WTC11 (cell line): ENCODE measurements at places on chromosomes 12 and 14. TPM values are rescaled to one million over a fixed set of nuclear protein-coding genes. Genes with fewer than 3 reads are reported as not detected.

The NELL2 gene
- total RNA-seq = 37.4 to 49.9 TPM (median 45.8 TPM) in 3 replicates

GRCh38 chr12:70290116-70290515 lies 46.9 kb downstream of the CNOT2 start:
- peak overlapping the region; percentile 90 for H3K27ac ChIP-seq
- no peaks in the 10 kb centered on the region for H3K27me3 ChIP-seq
- peaks cover 14% of the 10 kb centered on the region for H3K36me3 ChIP-seq

DNA sequence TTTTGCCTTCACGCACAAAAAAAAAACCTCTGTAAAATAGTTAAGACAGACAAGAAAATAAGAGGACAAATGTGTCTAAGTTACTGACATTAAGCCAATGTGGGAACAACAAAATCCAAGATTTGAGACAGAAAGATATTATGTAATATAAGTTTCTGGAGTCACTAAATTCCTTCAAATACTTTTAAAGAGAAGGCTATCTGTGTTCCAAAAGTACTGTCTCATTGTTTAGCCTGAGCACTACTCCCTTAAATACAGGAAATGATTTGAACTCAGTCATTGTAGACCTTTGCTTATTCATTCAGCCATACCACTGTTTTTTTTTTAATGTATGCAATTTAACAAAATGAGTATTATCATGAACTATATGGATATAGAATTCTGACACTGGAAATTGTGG lies 82.7 kb upstream of the KITLG start:
- H3K4me3 ChIP-seq = no peak overlapping the region
- no peaks in the 10 kb centered on the region for H3K36me3 ChIP-seq
- H3K27me3 ChIP-seq = no peaks in the 10 kb centered on the region
- H3K4me1 ChIP-seq = peaks cover 15% of the 10 kb centered on the region
- DNase-seq = no peak

The NRXN3 gene
- total RNA-seq = 2.5 to 3.0 TPM (median 2.9 TPM) in 3 replicates

DNA sequence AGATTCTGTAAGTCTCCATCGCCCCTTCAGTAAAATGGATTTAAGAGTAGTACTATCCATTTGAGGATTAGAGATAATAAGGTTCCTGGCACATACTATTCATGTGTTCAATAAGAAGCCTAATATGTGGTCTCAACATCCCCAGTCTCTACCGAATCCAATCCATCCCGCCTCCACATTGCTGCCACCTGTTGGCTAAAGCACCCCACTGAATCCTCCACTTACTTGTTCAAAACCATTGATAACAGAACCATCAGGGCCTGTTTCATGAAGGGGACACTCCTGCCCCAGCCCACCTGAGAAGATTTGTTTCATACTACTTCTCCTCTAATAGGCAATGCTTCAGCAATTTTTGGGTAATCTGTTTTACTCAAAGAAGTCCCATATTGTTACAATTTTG lies 147.5 kb downstream of the SLC2A13 start:
- H3K27me3 ChIP-seq = no peaks in the 10 kb centered on the region
- peak; percentile 38 for DNase-seq
- no peaks in the 10 kb centered on the region for H3K36me3 ChIP-seq
- peaks cover 23% of the 10 kb centered on the region for H3K4me1 ChIP-seq

DNA sequence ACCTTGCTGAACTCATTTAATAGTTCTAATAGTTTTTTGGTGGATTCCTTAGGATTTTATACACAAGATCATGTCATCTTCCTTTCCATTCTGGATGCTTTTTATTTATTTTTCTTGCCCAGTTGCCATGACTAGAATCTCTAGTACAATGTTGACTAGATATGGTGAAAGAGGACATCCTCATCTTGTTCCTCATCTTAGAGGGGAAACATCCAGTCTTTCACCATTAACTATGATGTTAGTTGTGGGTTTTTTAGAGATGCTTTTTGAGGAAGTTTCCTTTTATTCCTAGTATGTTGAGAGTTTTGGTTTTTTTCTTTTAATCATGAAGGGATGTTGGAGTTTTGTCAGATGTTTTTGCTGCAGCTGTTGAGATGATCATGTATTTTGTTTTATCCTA lies 8.7 kb downstream of the ANKRD13A start:
- no peak overlapping the region for H3K4me3 ChIP-seq
- no peaks in the 10 kb centered on the region for H3K36me3 ChIP-seq
- no peak overlapping the region for H3K27ac ChIP-seq
- no peak for DNase-seq
- H3K27me3 ChIP-seq = no peaks in the 10 kb centered on the region

The TAS2R42 gene
- total RNA-seq = not detected in 3 replicates

DNA sequence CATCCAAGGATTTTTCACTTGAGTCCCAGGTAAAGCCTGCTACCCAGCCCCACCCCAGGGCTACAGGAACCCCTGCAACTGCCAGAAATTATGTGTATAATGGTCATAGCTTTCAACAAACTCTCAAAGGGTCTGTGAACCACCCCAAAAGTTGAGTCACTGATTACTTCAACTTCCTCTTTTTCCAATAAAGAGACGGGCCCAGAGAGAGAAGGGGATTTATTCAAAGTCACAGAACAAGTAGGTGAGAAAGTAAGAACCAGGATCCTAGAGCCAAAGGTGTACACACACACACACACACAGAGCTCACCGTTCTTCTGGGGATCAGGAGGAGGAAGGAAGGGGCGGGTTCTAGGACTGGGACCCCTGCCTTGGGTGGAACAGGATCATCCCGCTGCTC lies 4.8 kb upstream of the ITPK1 start:
- no peak overlapping the region for H3K4me3 ChIP-seq
- H3K27ac ChIP-seq = no peak overlapping the region
- H3K36me3 ChIP-seq = no peaks in the 10 kb centered on the region
- no peak for DNase-seq
- H3K4me1 ChIP-seq = peaks cover 5% of the 10 kb centered on the region

DNA sequence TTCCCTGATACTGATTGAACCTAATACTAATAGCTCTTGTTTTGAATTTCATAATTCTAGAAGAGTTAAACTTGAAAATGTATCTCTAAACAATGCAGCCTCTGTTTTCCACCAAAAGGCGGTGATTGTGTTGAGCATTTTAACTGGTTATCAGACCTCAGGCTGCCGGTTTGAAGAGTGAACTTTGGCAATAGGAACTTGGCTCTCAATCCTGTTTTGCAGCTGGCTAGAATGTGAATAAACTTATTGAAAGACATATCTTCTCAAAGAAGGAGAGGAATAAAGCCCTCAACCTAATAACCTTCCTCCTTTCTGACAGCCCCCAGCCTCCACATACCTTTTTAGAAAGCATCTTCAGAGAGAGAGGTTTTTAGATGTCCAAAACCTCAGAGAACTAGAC lies 105.4 kb downstream of the SRGAP1 start:
- no peak for DNase-seq
- H3K27ac ChIP-seq = no peak overlapping the region
- H3K36me3 ChIP-seq = no peaks in the 10 kb centered on the region
- no peaks in the 10 kb centered on the region for H3K27me3 ChIP-seq
- H3K4me1 ChIP-seq = peaks cover 15% of the 10 kb centered on the region

- DNase-seq = no peak
- H3K36me3 ChIP-seq = no peaks in the 10 kb centered on the region
- H3K4me3 ChIP-seq = no peak overlapping the region
- H3K27me3 ChIP-seq = no peaks in the 10 kb centered on the region; the same call in 1 of the 2 replicates
- H3K27ac ChIP-seq = no peak overlapping the region
- peaks cover 3% of the 10 kb centered on the region; the same call in 1 of the 2 replicates for H3K4me1 ChIP-seq
Measured at GRCh38 chr12:69442894-69443293, 27.3 kb upstream of the FRS2 start.

DNA sequence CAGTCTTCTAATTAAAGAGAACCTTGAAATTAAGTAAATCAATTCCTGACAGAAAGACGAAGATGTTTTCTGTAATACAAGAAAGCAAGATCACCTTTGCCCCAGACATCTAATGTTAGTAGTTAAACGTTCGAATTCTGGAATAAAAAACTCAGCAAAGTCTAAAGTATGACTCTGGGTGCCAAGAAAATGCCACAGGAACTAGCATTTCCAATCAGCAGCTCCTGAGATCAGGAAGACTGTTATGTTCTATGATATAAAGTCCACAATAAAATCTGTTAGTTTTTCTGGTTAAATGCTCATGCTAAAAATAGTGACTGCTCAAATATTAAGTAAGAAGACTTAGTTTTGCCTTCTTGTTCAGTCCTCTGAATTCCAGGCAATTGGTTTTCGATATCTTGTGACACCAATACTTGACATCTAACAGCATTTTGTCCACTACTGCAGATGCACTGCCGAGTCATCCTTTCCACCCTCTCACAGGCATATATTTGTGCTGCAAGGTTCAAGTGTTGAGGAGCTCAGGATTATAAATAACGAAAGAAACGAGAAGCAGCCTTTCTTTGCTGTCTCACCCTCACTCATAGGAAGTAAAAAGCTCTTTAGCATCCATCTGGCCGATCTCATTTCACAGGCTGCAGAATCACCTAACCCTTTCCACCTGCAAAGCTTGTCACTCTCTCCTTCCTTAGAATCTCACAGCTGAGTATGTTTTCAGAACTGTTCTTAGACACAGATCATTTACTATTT lies 32.0 kb downstream of the SSH1 start:
- DNase-seq = no peak
- no peak overlapping the region for H3K4me3 ChIP-seq

GRCh38 chr12:18992336-18992735 lies 137.2 kb upstream of the PLEKHA5 start:
- H3K4me1 ChIP-seq = peaks cover 37% of the 10 kb centered on the region
- no peaks in the 10 kb centered on the region for H3K27me3 ChIP-seq
- H3K4me3 ChIP-seq = no peak overlapping the region
- DNase-seq = no peak
- no peak overlapping the region for H3K27ac ChIP-seq
- H3K36me3 ChIP-seq = no peaks in the 10 kb centered on the region

The PCED1B gene
- total RNA-seq = 5.9 to 6.7 TPM (median 6.6 TPM) in 3 replicates

The RABGGTA gene
- 22.3 to 28.1 TPM (median 27.1 TPM) in 3 replicates for total RNA-seq

GRCh38 chr12:75722714-75723200 lies 211.3 kb upstream of the KRR1 start:
- no peaks in the 10 kb centered on the region for H3K36me3 ChIP-seq
- no peak overlapping the region for H3K27ac ChIP-seq
- peaks cover 71% of the 10 kb centered on the region for H3K4me1 ChIP-seq
- no peak overlapping the region for H3K4me3 ChIP-seq
- DNase-seq = no peak

- H3K36me3 ChIP-seq = no peaks in the 10 kb centered on the region
- H3K27me3 ChIP-seq = peaks cover 10% of the 10 kb centered on the region
- DNase-seq = no peak
- H3K27ac ChIP-seq = no peak overlapping the region
- H3K4me1 ChIP-seq = peaks cover 42% of the 10 kb centered on the region
Measured at GRCh38 chr12:32897687-32898573, 1.4 kb upstream of the PKP2 start.

DNA sequence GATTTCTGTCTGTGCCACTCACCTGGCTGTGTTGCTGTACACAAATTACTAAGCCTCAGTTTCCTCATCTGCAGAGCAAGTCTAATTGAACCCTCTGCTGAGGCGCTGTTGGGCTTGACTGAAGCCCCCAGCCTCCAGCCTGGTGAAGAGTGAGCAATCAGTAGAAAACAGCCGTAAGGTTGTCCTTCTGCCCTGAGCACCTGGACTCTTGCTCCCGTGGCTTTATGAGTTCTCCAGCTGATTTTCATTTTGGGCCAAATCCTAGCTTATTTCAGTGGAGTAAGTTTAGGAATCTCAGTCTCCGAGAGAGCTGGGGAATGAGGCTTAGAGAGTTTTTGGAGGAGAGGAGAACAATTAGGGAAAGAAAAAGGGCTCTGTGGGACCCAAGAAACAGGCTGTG lies 133.9 kb upstream of the EVL start:
- H3K27me3 ChIP-seq = no peaks in the 10 kb centered on the region; the same call in 1 of the 2 replicates
- peaks cover 10% of the 10 kb centered on the region for H3K36me3 ChIP-seq
- H3K27ac ChIP-seq = peak overlapping the region; percentile 79; the same call in 1 of the 2 replicates
- no peak overlapping the region for H3K4me3 ChIP-seq

DNA sequence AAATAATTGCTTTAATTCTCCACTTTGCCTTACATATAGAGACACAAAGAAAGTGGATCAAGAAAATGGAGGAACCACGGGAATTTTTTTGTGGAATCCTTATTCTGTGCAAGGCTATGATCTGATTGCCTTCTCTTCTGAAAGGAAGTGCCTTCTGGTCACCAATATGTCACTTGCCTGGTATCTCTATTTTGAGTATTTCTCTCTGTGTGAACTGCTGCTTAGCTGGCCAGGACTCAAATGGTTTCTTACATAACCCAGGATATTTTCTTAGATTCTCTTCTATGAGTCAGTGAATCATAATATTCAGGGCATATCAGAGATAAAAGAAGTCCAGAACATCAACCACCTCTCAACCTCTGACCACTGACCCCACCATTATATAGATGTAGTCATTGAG lies 156.1 kb downstream of the DIO2 start:
- no peaks in the 10 kb centered on the region for H3K4me1 ChIP-seq
- peaks cover 4% of the 10 kb centered on the region; the same call in 1 of the 2 replicates for H3K36me3 ChIP-seq
- DNase-seq = no peak
- H3K27ac ChIP-seq = no peak overlapping the region
